ENCODE measurements at places on chromosomes 6 and 20.

GRCh38 chr6:11007715-11008608 is 36.1 kb downstream of the ELOVL2 start:
- no peak for DNase-seq

GRCh38 chr6:103356531-103356930 is 1503.2 kb downstream of the HACE1 start:
- no peak for DNase-seq

- no peak for DNase-seq
Observed at GRCh38 chr20:46423882-46424482, 17.6 kb upstream of the ELMO2 start.

- DNase-seq: no peak
Observed at GRCh38 chr20:22529150-22530019, 55.0 kb downstream of the FOXA2 start.

- DNase-seq: no peak
Observed at GRCh38 chr6:157603314-157603940, 219.6 kb upstream of the SNX9 start.

DNA sequence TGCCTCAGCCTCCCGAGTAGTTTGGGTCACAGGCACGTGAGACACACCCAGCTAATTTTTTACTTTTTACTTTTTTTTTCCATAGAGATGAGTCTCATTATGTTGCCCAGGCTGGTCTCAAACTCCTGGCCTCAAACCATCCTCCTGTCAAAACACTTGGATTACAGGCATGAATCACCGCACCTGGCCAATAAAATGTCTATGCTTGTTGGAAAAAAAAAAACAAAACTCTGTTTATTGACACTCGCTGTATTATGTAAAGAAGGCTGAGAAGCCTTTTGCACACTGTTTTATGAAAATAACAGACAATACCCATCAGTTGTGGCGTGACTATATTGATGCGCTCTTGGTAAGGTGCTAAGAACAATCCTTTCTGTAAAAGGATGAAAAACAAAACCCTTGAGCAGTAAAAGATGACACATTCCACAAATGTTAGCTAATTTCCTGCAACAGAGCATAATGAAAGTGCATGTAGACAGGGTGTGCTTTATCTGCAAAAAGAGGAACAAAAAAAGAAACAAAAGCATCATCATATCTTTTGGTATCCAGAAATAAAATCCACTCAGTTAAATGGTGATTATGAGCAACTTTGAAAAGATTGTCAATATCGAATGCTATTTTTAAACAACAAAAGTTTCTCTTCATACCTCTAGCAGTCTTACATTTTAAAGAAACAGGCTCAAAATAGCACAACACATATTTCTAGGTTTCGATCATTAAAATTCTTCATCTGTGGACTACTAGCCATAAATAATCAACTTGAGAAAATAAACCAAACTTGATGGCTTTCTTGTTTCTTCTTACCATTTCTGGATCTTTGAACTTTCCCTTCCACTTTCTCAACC is 108.3 kb upstream of the PHACTR1 start:
- DNase-seq: no peak

- no peak for DNase-seq
Observed at GRCh38 chr6:90028066-90028778, 134.0 kb downstream of the GJA10 start.

DNA sequence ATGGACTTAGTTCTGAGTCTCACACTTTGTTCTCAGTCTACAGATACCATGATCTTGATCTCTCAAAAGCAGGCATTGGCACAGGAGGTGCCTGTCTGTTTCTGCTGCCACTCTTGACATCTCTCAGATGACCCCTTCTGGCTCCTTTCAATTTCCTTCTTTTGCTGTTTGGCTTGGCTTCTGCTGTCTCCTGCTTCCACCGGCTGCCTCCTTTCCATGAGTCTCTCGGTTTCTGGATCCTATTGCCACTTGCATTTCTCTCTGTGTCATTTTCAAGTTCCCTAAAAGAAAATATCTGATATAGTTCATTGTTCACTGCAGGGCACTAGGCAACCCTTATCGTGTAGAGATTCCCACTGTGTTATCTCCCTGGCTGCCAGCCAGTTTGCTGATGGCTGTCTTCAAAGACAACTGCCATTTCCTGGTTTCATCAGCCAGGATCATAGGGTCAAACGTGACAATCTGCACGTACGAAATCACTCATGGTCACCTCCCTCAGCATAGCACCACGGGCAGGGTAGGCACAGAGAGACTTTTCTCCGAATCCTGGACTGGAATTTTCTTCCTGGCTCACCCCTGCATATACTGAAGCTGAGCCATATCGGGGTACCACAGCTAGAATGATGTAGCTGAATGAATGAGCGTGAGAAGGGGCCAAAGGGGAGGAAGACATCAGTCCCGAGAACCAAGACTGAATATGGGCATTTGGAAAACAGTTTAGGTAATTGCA is 144.6 kb upstream of the TMEM170B start:
- DNase-seq: no peak

DNA sequence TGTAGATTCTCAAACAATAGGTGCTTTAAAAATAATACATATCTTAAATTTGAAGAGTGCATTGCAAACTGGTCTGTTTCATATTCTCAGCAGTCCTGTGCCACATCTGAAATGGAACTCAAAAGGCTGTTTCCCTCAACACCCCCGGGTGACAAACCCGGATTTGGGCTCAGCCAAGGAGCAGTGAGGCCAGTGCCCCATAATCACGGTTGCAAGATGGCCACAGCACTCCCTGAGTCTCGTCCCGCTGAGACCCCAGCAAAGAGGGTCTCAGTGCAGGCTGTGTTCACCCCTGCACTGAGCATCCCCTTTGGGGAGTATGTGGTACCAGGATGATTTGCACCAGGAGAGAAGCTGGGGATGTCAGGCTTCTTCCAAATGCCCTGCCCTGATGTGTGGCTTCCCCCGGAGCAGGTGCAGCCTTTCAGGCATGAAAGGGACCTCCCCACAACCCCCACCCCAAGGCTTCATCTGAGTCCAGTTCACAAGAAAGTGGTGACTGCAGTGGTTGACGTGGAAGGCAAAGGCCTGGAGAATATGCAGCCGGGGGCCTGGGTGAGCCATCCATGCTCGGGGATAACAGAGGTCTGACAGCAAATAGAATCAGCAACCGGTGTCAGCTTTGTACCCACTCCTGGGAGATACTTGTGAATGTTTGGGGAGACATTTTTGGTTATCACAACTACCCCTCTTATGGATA is 202.9 kb downstream of the SYNDIG1 start:
- DNase-seq: no peak

GRCh38 chr20:41045671-41046070 is 17.0 kb downstream of the TOP1 start:
- no peak for DNase-seq

DNA sequence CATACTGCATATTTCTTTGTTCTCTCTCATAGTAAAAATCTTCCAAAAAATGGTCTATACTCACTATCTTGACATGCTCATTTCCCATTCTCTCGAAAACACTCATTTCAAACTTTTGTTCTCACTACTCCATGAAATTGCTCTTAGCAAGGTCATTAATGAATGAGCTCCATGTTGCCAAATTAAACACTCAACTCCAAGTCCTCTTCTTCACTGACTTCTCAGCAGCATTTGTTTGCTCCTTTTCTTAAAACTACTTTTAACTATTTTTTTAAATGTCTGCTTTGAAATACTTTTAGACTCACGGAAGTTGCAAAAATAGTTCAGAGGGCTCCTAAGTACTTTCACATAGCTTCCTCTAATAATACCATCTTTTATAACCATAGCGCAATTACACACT is 274.0 kb upstream of the PREP start:
- no peak for DNase-seq

GRCh38 chr6:160462551-160463109 is 114.5 kb downstream of the SLC22A3 start:
- DNase-seq: peak; percentile 26

DNA sequence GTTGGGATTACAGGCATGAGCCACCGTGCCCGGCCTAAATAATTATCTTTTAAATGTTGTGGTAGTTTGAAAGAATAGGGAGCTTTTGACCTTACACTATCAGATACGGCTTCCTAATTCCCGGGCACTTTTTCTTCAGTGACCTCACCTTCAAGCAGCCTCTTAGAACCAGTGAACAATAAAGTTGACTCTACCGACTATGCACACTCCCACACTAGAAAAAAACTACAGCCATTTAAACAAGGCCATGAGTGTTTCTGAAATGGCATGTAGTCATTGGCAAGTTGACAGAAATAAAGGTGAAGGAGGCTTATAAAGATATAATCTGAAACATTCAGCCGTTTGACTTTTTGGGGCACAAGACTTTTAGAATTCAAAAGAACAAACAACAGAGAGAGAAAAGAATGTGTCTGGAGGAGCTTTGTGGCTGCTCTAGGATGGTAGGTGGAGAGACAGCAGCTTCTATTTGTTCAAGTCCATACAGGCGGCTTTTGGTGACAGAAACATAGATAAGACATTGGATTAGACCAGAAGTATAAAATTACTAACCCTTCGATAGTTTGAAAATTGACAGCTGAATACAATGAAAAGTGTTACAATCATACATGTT is 75.2 kb downstream of the GJA1 start:
- no peak for DNase-seq

DNA sequence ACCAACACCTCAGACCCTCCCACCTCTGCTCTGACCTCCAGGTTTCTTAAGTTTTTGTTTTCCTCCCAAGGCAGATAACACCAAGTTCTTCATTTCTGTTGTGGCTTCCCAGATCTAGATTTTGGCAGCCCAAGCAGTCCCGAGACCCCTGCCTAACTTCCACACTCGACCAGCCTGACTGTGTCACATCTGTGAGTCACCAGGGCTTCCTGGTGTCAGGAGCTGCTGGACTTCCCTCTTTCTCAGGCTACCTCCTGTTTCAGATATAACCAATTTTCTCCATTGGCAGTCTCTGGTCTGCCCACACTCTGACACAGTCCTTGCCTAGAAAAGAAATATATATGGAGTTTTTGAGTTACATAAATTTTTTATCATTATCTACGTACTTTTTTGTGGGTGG is 46.1 kb upstream of the CCN6 start:
- no peak for DNase-seq

DNA sequence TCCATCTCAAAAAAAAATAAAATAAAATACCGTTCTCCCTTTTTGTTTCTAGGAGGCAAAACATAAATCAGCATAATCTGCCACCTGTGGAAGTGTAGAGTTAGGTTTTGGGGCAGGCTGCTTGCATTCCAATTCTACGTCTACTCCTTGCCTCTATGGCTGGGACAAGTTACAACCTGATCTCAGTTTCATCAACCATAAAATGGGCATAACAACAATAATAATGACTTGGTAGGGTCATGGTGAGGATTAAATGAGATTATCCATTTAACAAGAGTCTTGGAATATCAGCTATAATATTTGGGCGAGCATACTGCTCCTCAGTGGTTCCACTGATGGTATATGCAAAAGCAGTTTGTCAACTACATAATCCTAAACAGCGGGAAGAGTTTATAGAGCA is 3.7 kb upstream of the RAE1 start:
- DNase-seq: no peak

- peak; percentile 38 for DNase-seq
Observed at GRCh38 chr6:130132286-130132701, 90.5 kb downstream of the SAMD3 start.

DNA sequence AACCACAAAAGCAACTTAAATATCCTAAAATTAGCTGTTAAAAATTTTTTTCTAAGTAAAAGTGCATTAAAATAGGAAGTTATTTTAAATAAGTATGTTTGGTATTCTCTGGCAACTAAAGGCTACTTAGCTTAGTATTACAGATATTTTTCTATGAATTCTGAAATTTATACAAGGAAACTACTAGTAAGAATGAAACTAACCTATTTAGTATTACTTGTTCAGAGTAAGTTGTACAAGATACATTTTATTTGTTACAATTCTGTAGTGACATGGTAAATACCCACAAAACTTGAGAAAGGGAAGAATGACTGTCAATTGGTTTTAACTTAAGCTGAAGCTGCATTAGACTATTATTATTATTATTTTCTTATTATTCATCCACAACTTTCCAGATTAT is 6.5 kb downstream of the PHIP start:
- DNase-seq: no peak

- DNase-seq: no peak
Observed at GRCh38 chr20:19602675-19603375, 155.2 kb upstream of the RIN2 start.

GRCh38 chr6:162260027-162260426 is 467.5 kb downstream of the PRKN start:
- DNase-seq: no peak

GRCh38 chr6:136371959-136372358 is 82.3 kb upstream of the BCLAF1 start:
- no peak for DNase-seq

GRCh38 chr6:12014027-12014872 is 2.1 kb downstream of the HIVEP1 start:
- no peak for DNase-seq

DNA sequence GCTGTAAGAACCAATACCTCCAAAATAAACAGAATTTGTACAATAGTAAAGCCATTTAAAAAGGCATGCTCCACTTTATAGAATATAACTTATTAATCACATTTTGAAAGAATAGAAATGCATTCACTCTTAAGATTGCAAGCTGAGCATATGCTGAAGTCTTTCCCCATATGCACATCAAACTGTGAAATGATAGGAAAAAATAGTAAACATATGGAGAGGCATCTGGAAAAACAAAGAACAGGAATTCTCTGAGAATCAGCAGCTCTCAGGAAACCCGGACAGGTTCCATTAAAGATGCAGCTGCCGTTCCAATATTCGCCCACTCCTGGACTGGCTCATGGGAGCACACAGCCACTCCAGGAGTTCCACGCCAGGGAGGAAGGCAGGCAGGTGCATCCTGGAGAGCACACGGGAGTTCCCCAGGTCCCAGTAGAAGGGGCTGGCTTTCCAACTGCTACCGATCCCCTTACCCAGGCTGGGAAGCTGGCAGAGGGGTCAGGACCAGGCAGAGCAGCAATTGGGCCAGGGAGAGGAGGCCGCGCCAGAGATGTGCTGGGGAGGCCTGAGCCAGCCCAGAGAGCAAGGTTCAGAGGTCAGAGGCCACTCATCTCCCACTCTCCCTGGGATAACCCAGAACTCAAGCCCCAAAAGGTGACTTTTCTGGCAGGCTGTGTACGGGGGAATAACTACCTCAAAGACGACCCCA is 111.1 kb downstream of the DLL1 start:
- no peak for DNase-seq

- no peak for DNase-seq
Observed at GRCh38 chr6:21022343-21023107, 488.3 kb downstream of the CDKAL1 start.

GRCh38 chr6:116374586-116374985 is 3.8 kb downstream of the DSE start:
- no peak for DNase-seq

Measured in activated T-helper 1 cell treated with Interleukin-2 at 50 U/mL for 16 hours (primary cell).